ENCODE measurements at places on chromosomes 5 and 9.

- DNase-seq, result no peak
These were observed 80.9 kb downstream of the SREK1 start for GRCh38 chr5:66224773-66225553.

DNA sequence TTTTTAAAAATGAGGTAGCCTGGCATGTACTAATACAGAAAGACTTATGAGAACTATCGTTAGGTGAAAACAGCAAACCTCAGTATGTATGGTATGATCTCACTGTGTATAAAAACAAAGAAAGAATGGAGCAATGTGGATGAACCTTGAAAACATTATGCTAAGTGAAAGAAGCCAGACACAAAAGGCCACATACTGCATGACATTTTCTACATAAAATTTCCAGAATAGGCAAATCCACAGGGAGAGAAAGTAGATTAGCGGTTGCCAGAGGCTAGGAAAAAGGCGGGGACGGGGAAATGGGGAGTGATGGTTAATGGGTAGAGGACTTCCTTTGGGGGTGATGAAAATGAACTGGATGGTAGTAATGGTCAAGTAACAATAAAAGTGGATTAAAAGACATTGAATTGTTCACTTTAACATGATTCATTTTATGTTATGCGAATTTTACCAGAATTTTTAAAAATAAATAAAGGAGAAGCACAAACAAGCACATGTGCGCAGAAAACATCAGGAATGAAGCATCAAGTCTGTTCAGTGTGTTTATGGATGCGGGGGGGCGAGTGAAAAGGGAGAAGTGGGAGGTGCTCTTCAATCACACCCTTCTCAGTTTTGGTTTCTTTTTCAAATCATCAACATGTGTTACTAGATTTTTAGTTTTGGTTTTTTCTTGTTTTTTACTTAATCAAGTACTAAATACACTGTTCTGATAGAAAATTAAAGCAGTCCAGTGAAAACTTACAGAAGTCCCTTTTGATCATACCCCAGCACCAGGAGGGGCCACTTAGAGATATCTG lies 16.3 kb downstream of the ROR2 start:
- DNase-seq, result no peak

- no peak for DNase-seq
These were observed 171.2 kb upstream of the ACTBL2 start for GRCh38 chr5:57653636-57654290.

- no peak for DNase-seq
These were observed 543.9 kb downstream of the TLE1 start for GRCh38 chr9:81145331-81145963.

DNA sequence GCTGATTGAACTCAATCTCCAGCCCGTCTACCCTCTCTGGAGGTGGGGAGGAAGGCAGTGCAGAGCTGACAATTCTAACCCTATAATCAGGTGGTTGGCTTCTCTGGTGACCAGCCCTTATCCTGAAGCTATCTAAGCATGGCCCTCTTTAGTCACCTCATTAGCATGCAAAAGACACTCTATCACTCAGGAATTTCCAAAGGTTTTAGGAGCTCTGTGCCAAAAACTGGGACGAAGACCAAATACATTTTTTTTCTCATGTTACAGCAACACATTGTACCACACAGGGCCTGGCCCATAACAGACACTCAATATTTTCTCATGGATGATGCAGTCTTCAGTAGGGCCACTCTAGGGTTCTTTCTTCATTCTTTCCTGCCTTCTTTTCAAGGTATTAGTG lies 118.8 kb upstream of the VLDLR start:
- no peak for DNase-seq

DNA sequence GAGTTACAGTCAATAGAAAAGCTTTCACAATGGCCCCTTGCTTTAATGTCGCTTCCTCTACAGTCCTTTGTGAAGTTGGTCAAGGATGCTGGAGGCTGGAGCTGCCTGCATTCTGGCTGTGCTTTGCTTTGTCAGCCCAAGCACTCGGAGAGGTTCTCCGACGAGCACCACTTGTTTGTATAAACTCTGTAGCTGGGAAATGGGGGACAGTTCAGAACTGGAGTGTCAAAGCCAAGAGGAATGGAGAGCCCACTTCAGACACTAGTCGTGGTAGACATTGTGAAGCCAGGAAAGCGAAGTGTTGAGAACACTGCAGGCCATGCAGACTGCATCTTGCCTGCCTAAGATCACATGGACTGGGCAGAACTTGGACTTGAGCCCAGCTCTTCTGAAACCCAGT lies 330.3 kb downstream of the GADD45G start:
- DNase-seq, result no peak

DNA sequence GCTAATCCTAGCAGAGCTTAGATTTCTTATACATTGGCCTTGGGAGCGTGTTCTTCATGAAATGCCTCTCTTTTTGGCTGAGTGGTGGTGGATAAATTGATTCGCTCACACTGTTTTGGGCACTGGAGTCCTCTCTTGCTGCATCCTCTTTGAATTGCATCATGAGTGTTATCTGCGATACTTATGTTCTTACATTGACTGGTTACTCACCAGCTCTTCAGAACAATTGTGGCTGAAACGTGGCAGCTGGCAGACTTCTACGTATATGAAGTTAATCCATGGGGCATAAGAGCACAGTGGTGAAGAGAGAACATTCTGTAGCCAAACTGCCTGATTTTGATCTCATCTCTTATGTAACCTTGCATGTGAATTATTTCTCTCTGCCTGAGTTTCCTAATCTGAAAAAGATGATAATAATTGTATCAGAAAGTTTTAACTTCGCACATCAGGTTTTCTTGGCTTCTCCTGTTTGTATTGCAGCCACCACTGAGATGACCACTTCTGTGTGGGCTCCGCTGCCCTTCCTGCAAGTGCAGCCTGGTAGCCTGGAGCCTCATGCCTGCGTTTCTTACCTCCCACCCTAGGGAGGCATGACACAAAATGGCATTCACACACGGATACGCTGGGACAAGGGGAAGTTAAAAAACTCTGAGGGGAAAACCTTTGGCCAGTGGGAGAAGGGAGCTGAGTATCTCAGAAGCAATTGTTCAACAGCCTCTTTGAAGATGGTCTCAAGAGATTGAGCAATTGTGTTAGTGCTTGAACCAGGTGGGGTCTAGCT lies 295.2 kb downstream of the ARHGAP26 start:
- DNase-seq, result no peak

- no peak for DNase-seq
These were observed 104.7 kb upstream of the IER5L start for GRCh38 chr9:129282731-129283211.

DNA sequence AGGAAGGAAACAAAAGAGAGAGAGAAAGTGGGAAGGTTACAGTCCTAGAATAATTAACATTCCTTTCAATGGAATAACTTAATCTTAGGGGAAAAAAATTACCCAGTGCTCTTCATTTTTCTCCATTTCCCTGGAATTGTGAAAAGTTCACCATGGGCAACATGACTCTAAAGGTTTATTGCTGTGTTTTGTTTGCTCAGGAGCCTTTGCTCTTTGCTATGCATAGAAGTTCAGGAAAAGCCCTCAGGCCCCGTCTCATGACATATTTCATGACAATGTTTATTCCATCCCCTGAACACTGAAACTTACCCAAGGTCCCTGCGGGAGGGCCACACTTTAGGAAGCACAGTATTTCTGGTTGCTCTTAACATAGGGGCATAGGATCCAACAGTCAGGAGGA lies 9.8 kb upstream of the CTSL start:
- DNase-seq, result no peak

GRCh38 chr9:73923796-73924195 lies 573.3 kb upstream of the RORB start:
- DNase-seq, result no peak

GRCh38 chr9:37406603-37407401 lies 15.7 kb upstream of the GRHPR start:
- DNase-seq, result no peak

DNA sequence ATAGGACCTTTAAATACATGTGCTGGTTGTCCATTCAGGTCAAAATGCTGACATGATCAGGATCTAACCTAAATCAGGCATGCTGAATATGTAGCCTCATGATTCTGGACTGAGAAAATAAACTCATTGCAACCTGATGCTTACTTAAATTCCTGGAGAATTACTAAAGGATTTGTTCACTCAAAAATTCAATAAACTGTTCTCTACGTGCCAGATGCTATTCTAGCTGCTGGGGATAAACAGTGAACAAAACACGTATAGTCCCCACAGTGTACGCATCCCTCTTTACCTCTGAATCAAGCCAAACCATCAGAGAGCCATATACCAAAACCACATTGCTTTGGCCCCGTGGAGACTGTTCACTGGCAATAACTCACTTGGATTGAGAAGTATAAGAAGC lies 6.1 kb downstream of the SCAI start:
- no peak for DNase-seq

DNA sequence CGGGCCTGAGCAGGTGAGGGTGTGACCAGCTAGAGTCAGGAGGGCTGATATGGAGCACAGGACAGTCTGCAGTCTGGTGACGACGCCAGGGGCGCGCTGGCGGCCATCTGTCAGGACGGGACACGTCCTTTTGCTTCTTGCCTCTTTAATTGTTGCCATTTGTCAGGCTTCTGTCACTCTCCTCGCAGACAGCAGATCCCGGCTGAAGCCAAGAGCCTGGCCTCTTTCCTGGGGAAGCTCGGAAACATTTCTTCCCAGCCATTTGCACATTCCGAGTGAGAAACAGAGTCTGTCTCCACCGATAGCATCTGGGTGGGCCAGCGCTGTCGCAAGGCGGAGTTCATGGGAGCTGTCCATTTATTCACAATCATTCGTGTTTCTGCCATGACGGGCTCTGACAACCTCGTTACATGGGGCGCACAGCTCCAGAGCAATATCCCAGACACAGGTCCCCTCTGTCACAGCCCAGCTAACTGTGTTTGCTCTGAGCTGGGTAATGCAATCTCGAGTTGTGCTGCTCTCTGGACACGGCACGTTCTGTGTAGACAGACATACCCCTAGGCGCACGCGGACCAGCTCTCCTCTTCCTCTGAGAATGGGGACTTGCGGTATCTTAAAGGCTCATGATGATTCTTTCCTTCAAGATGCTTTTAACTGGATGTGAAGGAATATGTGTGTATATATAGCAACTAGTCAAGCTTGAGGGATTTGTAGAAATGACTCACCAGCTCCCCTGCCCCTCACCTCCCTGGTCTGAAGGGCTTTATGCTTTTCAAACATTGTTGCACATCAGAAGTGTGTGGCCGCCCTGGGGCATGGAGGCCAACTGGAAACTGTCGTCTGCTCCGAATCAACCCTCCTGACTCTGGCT lies 105.3 kb upstream of the FCN2 start:
- DNase-seq, result no peak

- no peak for DNase-seq
These were observed 80.8 kb downstream of the ARRDC3 start for GRCh38 chr5:91302305-91302704.
